ENCODE measurements at places on chromosomes 7 and 10. TPM values are rescaled to one million over a fixed set of nuclear protein-coding genes. Genes with fewer than 3 reads are reported as not detected.

GRCh38 chr7:100546926-100547800 lies 8.2 kb downstream of the AGFG2 start:
- DNase-seq: no peak

DNA sequence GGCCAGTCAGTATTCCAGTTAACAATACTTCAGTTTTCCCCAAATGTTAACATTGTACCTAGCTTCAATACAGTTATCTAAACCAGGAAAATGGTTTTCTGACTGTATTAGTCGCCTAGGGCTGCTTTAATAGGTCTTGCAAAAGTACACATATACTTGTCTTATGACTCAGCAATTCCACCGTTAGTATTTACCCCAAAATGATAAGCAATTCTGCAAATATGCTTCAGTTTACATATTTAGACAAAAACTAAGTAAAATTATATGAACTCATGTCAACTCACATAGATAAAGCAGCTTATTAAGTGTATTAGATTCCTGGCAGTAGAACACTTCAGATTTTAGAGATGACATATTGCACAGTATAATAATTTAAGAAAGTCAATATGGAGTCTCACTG lies 363.3 kb downstream of the ARL4A start:
- DNase-seq: no peak

DNA sequence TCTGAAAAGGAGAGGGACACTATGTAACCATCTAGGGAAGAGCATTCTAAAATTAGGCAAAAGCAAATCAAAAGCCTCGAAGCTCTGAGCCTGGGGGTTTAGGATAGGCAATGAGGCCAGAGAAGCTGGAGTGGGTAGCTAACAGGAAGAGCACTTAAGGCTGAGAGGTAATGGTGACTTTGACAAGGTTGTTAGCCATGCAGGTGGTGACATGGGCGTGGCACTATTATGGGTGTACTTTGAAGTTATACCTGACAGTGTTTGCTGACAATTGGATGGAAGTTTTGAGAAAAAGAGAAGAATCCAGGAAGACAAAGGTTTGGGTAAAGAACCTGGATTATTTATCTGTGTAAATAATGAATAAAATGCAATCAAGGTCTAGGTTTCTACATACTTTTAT lies 383.0 kb upstream of the SEMA3C start:
- DNase-seq: no peak

GRCh38 chr7:103499976-103500375 lies 54.0 kb upstream of the SLC26A5 start:
- DNase-seq: no peak

DNA sequence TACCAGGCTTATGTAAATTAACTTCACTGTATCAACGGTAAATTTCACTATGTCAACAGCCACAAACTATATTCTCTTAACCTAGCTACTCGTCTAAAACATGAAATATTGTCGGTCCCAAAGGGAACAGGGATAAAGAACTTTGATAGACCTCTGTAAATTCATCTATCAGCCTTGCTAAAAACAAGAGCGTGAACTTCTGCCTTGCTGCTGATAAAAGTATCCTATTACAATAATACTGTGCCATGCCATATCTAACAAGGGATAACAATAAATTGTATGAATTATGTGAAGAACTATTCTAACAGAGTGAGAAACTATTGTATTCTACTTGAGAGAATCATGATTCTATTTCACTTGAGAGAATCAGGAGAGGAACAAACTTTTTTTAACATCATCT lies 117.2 kb downstream of the CNOT4 start:
- DNase-seq: no peak

GRCh38 chr10:60759181-60759580 lies 19.1 kb upstream of the CDK1 start:
- no peak for DNase-seq

DNA sequence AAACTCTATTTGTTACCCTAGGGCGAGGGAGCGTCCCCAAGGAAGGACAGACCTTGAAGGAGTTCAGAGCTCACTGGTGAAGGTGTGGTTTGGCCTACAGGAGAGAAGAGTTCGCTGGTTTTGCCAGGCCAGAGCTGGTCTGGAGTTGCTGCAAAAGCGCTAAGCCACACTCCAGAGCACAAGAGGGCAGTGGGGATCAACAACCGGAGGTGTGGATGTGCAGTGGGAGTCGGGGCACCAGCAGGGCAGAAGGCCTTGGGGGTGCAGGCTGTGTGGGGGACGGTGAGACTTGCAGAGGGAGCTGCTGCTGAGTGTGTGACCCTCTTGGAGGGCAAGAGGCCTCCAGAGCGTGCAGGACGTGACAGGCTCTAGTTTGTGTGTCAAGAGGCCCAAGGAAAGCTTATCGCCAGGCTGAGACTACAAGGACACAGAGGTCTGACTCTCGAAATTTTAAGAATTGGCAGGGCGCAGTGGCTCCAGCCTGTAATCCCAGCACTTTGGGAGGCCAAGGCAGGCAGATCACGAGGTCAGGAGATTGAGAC lies 14.3 kb upstream of the CUL1 start:
- DNase-seq: no peak

GRCh38 chr10:45261243-45261775 lies 54.1 kb downstream of the OR13A1 start:
- no peak for DNase-seq

GRCh38 chr10:71659111-71659634 lies 60.4 kb downstream of the C10orf105 start:
- DNase-seq: no peak

GRCh38 chr7:156657681-156658080 lies 17.1 kb downstream of the RNF32 start:
- no peak for DNase-seq

DNA sequence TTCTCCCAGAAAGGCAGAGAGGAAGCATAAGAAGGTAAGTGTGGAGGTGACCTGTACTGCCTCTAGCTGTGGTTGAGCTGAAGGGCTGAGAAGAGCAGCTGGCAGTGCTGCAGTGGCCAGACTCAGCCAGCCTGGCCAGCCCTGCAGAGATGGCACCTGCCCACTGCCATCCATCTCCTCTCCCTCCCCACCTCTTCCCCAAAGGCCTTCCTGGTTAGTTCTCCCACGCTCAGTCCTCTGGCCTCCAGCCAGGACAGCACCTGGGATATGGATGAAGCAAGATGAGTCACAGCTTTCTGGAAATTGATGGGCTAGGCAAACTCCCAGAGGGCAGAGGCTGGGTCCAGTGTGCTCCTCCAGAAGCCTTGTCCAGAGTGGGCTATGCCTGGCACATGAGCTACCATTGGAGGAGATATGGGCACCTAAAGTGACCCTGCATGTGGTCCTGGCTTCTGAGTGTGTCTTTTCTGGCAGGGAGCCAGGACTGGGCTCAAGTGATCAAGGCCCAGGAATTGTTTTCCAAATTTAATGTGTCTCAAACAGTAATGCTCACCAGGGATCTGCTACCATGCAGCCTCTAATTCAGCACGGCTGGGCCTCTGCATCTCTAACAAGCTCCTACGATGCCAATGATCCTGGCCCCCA lies 81.0 kb upstream of the CACUL1 start:
- DNase-seq: no peak

GRCh38 chr10:47047577-47048525 lies 136.6 kb downstream of the PTPN20 start:
- peak; percentile 62 for DNase-seq

DNA sequence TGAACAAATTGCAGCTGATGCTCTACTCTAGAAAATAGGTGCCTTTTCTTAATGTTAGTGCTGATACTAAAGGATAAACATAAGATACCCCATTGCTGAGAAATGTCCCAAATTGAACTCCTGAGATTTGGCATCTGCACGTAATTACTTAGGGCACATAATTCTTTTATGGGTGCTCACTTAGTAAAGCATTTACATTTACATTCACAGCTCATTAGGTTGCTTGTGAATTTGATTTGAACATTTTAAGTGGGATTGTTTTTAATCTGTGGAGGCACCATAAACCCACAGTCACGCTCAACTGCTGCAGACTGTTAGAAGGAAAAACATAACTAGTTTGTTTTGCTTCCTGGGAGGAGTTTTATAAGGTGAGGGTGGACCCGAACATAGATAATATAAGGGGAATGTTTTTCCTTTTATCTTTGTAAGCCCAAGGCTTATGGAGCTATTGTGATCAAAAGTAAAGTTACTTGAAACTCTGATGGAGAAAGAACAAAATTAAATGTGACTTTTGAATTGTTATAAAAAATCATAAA lies 560.8 kb downstream of the REEP3 start:
- DNase-seq: no peak

GRCh38 chr7:75635036-75635435 lies 103.7 kb downstream of the HIP1 start:
- no peak for DNase-seq

- no peak for DNase-seq
These were observed 69.9 kb downstream of the FOXL3 start for GRCh38 chr7:359766-360361.

DNA sequence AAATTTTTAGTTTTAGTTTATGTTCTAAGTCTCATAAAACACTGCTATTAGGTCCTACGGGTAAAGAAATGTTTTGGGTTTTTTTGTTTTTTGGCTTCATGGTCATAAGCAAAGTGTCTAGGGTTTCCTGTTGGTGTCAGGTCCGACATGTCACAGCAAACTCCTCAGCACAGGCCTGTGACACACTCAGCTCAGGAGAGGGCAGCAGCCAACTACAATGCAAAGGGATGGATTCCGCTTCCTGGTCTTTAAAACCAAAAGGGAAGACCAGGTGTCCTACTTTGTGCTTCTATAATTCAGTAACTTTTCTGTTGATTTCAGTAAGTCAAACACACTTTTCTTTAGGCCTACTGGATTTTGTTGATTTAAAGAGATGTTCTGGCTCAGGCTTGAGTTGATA lies 83.8 kb upstream of the MACROH2A2 start:
- DNase-seq: no peak

GRCh38 chr7:137283153-137283552 lies 60.4 kb downstream of the PTN start:
- DNase-seq: no peak

DNA sequence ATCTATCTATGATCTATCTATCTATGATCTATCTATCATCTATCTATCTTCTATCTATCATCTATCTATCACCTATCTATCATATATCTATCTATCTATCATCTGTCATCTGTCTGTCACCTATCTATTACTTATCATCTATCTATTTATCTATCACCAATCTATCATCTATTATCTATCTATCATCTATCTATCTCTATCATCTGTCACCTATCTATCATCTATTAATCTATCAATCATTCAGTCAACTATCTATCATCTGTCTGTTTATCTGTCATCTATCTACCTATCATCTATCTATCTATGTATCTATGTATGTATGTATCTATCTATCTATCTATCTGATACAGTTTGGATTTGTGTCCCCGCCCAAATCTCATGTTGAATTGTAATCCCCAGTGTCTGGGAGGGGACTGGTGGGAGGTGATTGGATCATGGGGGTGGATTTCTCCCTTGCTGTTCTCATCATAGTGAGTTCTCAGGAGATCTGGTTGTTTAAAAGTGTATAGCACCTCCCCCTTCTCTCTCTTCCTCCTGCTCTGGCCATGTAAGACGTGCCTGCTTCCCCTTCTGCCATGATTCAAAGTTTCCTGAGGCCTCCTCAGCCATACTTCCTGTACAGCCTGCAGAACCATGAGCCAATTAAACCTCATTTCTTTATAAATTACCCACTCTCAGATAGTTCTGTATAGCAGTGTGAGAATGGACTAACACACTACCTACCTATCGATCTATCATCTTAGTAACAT lies 37.6 kb downstream of the NPTX2 start:
- DNase-seq: no peak

GRCh38 chr10:110822035-110822711 lies 49.6 kb upstream of the PDCD4 start:
- no peak for DNase-seq

- no peak for DNase-seq
These were observed 85.5 kb downstream of the FAM53B start for GRCh38 chr10:124658591-124659242.

DNA sequence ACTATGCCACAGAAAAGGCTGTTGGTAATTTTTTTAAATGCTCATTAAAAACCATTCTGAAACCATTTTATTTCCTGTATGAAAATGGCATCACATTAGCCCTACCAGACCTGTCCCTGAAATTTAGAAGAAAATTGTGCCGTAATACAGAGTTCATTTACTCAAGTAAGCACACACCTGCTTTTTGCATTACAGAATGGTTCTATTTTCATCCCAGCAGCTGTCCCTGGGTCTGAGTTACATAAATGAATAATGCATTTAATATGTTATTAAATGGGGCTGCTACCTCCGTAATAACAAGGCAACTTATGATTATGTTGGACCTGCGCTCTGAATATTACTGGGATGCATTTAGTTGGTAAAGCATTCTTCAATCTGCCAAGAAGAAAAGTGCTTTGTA lies 508.9 kb downstream of the SORCS1 start:
- peak; percentile 19 for DNase-seq

DNA sequence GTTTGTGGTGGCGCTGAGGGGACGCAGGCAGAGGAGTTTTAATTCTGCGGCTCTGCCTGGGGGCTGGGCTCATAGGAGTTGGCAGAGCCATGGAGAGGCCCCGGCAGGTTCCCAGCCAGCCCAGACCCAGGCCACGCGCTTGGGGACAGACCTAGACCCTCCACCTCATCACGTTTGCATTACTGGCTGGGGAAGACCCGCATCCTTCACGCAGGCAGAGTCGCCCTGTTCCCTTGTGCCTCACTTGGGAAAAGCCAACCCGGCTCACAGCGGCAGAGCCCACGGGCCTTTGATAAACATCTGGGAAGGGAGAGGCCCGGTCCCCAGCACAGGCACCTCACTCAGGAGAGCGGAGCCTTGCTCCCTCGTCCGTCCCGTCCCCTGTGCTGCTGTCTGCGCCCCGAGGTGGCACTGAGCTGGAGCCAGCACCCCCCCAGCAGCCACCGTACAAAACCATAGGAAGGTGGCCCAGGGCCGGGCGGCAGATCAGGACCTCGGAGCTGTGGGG lies 112.8 kb downstream of the CYTH3 start:
- DNase-seq: no peak

Gene PPP1R17
- polyA plus RNA-seq: not detected

Gene ASAH2
- polyA plus RNA-seq: 0.23 TPM

Gene AOAH
- polyA plus RNA-seq: 4.5 TPM

Gene RGS10
- polyA plus RNA-seq: 35.5 TPM

Gene TRIL
- 21.7 TPM for polyA plus RNA-seq

Gene NCF1
- polyA plus RNA-seq: 1.6 TPM

Gene LRRN3
- polyA plus RNA-seq: 8.0 TPM

Gene SP4
- polyA plus RNA-seq: 6.2 TPM

Gene IFIT1
- polyA plus RNA-seq: 65.5 TPM

Measured in hindlimb muscle (tissue), 1 donor.